CD4-positive, CD25-positive, alpha-beta regulatory T cell (primary cell): ENCODE measurements at places on chromosomes 2 and 18.
A peak's percentile ranks its signal among the peaks of the same experiment; 100 is the strongest.

GRCh38 chr18:58054041-58054781 lies 10.2 kb downstream of the NEDD4L start:
- no peak for DNase-seq

DNA sequence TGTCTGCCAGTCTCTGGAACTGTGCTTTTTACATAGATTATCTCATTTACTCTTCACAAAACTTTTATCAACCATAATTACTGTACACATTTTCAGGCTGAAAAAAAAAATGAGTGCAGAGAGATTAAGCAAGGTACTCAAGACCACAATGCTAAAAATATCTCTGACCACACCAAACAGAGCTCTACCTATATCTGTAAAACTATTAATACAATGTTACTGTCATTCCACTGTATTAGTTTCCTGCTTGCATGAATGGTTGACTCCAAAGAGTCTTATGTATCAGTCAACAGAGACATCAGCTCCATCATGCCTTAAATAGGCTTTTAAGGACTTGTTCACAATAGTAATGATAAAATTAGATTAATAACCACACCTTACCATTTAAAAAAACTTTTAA lies 134.7 kb upstream of the CCDC150 start:
- no peak for DNase-seq

- no peak for DNase-seq
Measured at GRCh38 chr2:237121321-237121720, 35.6 kb downstream of the COPS8 start.

- DNase-seq, result no peak
Measured at GRCh38 chr2:66477135-66477842, 42.4 kb downstream of the MEIS1 start.

GRCh38 chr2:181526014-181526413 lies 68.8 kb downstream of the ITGA4 start:
- no peak for DNase-seq

DNA sequence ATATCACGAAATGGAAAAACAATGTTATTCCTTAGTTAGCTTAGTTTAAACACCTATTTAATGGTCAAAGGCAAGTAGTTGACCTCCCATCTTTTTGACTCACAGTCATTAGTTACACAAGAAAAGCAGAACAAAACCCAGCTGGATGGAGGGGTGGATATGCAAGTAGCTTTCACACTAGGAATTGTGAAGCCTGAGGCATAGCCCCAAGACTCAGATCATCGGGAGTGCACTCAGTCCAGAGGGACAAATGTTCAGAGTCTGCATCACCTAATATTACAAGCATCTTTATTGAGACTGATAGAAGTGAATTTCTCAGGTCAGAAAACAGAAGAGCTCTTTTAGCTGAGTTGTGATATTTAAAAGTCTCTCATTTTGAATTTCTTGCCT lies 15.5 kb upstream of the CPS1 start:
- no peak for DNase-seq

GRCh38 chr2:3504741-3505140 lies 14.6 kb downstream of the ADI1 start:
- DNase-seq, result no peak

DNA sequence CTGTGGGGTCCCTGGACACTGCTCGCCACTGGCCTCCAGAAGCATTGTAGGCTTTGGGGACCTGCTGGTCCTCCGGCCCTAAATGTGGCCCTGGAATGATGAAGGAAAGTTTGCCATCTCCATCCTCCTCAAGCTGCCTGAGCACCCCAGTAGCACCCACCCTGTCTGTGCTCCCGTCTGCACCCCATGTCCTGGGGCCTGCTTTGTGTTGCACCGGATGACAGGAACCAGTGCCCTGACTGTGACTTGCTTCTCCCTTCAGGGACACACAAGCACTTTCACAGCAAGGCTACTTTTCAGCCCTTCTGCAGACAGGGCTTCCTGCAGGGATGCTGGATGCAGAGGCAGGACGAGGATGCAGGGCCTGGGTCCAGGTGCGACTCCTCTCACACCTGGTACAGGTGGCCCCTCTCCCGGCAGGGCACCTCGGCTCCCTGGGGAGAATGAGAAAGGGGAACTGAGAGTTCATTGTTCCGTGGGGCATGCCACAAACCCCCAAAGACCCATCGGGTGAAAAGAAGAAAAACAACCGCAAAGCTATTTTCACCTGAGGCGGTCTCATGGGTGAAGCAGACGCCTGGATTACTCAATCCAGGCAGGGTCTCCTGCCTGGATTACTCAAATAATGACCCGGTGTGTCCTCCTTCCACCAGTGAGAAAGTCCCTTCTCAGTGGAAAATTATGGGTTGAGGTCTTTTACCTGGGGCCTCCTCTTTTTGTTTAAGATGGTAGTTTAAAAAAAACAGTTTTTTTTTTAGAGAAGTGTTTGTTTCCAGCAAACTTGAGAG lies 74.9 kb downstream of the LONRF2 start:
- DNase-seq, result no peak

DNA sequence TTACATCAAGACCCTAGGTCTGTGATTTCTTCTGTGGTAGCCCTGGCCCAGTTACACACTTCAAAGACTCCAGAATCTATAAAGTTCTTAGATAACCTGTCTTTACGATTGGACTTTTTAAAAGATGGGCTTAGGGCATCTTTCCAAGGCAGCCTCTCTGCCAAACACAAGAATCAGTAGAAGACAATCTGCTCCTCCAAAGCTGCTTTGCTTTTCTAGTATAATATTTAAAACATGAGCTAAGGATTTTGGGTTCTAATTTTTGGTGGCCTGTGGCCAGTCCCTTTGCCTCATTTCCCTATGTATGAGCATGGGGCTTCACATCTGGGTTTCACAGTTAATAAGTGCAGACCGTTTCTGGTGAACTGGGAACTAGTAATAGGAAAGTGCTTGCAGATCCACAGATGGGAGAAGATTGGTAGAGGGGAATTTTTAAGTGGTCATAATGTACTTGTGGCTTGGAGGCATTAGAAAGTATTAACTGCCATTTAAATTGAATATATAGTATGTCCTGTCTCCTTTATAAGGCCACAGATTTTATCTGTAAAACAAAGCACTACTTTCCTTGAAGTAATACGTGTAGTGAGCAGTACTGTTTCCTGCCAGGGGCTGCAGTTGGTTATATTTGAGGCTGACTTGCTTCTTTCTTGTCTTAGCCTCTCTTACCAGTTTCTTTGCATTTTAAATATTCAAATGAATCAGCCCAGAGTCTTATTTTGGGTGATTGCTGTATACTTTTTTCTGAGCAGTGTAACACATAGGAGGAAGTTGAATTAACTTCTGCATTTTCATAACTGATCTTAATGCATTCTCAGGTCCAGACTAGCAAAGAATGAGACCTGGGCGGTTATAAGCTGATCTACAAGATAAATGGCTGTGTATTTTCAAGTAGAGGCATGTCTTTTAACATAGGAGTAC lies 1.5 kb downstream of the ARPC2 start:
- DNase-seq, result peak; percentile 61

DNA sequence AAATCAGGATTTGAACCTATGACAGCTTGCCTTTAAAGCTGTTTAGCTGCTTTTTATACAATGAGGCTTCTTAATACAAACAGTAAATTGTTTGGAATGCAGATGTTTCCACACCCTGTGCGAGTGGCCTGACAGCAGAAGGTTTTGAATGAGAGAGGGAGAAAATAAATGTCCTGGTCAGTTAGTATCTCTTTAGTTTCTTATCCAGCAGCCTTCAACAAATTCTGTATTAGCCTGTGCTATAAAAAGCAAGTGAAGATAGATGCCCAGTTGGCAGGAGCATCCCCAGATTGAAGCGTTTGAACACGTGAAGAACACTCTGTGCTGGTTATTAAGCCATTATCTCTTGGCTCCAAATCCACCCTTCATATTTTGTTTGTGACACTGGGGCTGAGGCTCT lies 70.6 kb downstream of the CERS6 start:
- no peak for DNase-seq

DNA sequence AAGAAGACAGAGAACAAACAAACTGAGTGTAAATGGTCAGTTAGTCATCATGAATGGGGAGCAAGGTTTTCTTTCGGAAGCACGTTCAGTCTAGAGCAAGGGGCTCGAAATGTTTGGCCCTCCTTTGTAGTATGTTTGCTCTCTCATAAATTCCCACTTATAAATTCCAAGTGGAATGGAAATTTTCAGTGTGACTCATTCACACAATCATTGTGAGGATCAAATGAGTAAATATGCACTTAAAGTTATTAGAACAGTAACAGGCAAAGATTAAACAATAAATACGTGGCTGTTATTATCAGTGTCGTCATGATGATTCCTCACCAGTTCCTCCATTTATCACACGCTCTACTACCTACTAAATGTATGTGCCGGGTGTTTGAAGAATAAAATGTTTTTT lies 10.5 kb downstream of the CNGA3 start:
- DNase-seq, result no peak

DNA sequence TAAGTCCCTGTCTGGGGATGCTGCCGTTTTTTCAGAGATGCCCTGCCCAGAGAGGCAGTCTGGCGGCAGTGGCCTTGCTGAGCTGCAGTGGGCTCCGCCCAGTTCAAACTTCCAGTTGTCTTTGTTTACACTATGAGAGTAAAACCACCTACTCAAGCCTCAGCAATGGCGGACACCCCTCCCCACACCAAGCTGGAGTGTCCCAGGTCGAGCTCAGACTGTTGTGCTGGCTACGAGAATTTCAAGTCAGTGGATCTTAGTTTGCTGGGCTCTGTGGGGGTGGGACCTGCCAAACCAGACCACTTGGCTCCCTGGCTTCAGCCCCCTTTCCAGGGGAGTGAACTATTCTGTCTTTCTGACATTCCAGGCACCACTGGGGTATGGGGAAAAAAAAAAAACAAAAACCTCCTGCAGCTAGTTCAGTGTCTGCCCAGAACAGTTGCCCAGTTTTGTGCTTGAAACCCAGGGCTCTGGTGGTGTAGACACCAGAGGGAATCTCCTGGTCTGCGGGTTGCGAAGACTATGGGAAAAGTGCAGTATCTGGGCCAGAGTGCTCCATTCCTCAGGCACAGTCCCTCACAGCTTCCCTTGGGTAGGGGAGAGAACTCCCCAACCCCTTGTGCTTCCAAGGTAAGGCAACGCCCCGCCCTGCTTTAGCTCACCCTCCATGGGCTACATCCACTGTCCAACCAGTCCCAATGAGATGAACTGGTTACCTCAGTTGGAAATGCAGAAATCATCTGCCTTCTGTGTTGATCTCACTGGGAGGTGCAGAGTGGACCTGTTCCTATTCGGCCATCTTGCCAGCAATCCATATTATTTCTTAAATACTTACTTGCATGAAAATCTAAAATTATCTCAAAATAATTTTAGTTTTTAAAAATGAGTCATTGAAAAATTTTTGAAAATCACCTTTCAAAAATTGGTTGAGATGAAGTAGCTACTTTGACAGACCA lies 338.0 kb downstream of the OSR1 start:
- DNase-seq, result no peak

- no peak for DNase-seq
Measured at GRCh38 chr2:241854342-241855244, 4.1 kb downstream of the PDCD1 start.

GRCh38 chr2:73068147-73068546 lies 3.4 kb downstream of the SFXN5 start:
- DNase-seq, result no peak

GRCh38 chr2:88042476-88042875 lies 13.1 kb downstream of the KRCC1 start:
- DNase-seq, result no peak

GRCh38 chr2:162021516-162022058 lies 52.4 kb downstream of the DPP4 start:
- no peak for DNase-seq

DNA sequence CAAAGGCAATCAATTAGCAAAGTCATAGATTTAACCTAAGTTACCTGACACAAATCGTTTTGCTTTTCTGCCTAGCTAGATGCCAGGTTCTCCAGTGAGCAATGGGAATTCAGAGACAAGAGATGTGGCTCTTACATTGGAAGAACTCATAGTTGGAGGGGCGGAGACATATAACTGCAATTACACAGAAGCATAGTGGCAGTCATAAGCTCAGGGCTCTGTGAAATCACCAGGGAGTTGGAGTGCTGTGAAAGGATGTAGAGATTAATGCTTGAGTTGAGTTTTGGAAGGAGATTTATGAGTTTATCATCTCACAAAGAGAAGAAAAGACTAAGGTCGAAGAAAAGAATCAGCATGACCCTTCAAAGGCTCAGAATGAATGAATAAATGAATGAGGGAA lies 457.2 kb upstream of the TRIB2 start:
- DNase-seq, result no peak

- DNase-seq, result no peak
Measured at GRCh38 chr2:62184512-62185230, 11.2 kb upstream of the B3GNT2 start.

GRCh38 chr18:61194726-61195125 lies 138.5 kb upstream of the CDH20 start:
- DNase-seq, result no peak

GRCh38 chr18:60502591-60502990 lies 130.0 kb upstream of the MC4R start:
- DNase-seq, result no peak

GRCh38 chr2:148603562-148603920 lies 41.0 kb upstream of the EPC2 start:
- no peak for DNase-seq

DNA sequence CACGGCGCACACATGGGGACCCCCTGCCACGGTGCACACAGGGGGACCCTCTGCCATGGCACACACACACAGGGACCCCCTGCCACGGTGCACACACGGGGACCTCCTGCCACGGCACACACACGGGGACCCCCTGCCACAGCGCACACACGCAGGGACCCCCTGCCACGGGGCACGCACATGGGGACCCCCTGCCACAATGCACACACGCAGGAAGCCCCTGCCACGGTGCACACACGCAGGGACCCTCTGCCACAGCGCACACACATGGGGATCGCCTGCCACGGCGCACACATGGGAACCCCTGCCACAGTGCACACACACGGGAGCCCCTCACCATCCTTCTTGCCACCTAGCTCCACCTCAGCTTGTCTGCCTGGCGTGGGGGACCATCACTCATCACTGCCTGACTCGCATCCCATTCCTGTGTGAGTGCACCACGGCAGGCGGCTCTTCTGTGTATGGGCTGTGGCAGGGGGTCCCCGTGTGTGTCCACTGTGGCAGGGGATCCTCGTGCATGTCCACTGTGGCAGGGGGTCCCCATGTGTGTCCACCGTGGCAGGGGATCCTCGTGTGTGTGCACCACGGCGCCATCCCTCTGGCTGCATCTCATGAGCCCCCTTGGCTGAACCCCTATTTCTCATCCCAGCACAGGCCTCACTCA lies 206.7 kb downstream of the EIPR1 start:
- DNase-seq, result no peak

DNA sequence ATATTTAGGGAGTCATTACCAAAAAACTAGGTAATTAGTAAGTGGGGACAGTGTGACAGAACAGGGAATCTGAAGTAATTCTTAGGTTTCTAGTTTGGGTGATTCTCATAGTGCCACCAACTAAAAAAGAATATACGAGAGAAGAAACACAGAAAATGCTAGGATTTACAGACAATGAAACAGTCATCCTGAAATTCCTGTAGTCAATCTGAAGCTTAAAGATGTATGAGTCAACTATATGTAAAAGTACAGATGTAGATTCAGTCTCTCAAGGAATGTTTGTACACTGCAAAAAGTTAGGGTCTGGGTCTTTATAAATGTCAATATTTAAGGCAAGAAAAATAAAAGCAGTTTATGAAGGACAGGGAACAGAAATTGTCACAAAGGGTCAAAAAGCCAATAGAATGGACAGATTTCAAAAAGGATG lies 107.0 kb downstream of the STRN start:
- DNase-seq, result no peak

GRCh38 chr2:28752631-28753376 lies 1.2 kb downstream of the PPP1CB start:
- peak; percentile 31 for DNase-seq

- DNase-seq, result no peak
Measured at GRCh38 chr18:74819433-74820059, 221.9 kb downstream of the ZNF407 start.
